Renal cortex interstitium (tissue), 15 donors: ENCODE measurements at places on chromosomes 2 and 18.
A peak's percentile ranks its signal among the peaks of the same experiment; 100 is the strongest.

DNA sequence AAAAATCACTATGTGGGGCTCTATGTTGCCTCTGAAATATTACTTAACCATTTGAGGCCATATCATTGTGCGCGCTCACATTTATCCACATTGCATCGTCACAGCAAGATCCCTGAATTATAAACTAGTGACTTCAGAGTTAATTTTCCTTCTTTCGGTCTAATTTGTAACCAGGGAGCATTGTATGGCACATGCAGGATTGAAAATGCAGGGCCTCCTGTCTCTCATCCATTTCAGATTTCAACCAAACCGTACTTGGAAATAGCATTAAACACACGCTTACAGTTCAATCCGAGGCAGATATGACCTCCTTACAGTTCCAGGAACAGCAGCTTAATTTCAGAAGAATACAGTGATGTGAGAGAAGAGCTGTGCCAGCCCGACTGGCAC lies 532 bp downstream of the MYOM1 start:
- DNase-seq = no peak

GRCh38 chr18:22032392-22032961 lies 136.9 kb upstream of the GATA6 start:
- DNase-seq = no peak

DNA sequence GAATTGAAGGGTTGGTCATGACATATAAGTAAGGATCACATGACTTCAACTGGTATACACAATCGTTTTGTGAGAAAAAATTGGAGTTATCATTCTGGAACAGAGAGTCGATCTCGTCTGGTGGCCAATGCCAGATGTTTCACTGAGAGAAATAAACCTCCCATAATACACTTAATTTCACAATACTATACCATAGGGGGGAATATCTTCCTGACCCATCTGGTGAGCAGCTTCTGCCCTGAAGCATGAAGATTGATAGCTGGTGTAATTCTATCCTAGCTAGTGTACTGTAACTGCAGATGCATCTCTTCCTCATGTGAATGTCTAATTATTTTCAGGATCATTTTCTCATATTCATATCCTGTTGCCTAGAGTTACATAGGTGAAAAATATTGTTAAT lies 15.7 kb upstream of the CDH7 start:
- DNase-seq = no peak

- no peak for DNase-seq
Measured at GRCh38 chr18:55152801-55153200, 193.5 kb upstream of the CCDC68 start.

- no peak for DNase-seq
Measured at GRCh38 chr18:57768537-57769326, 34.4 kb downstream of the ATP8B1 start.

DNA sequence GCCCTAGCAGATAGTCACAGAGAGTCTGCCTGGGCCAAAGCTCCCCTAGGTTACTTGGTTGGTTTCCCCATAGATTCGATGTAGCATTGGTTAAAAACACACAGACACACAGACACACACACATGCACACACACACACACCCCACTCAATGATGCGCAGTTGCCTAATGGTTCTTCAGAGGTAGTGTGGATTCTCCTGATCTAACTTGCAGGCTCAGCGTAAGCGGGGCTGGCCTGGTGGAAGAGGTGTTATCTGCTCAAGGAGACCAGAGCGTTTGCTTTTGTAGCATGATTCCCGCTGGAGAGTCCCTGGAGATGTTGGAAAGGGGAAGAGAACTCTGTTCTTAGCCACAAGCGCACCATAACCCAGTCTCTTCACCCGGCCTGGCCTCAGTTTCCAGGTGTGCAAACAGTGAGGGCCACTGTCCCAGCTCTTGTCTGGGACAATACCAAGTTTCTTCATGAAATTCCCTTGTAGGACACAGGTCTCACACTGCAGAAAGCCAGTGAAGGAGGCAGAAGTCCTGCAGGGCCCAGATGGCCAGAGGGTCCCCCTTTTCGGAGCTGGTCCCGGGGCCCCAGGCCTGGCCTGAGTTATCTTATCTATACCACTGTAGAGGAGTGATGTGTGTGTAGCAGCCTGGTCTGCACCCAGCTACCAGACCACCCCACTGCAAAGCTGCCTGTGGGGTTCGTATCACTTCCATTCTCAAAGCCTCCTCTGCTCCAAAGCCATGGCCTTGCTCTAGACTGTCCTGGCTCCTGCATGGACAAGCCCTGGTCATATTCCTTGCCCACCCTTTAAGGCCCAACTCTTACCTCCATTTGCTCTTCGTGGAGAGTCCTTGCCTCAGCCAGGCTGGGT lies 3.7 kb downstream of the ACKR3 start:
- no peak for DNase-seq

DNA sequence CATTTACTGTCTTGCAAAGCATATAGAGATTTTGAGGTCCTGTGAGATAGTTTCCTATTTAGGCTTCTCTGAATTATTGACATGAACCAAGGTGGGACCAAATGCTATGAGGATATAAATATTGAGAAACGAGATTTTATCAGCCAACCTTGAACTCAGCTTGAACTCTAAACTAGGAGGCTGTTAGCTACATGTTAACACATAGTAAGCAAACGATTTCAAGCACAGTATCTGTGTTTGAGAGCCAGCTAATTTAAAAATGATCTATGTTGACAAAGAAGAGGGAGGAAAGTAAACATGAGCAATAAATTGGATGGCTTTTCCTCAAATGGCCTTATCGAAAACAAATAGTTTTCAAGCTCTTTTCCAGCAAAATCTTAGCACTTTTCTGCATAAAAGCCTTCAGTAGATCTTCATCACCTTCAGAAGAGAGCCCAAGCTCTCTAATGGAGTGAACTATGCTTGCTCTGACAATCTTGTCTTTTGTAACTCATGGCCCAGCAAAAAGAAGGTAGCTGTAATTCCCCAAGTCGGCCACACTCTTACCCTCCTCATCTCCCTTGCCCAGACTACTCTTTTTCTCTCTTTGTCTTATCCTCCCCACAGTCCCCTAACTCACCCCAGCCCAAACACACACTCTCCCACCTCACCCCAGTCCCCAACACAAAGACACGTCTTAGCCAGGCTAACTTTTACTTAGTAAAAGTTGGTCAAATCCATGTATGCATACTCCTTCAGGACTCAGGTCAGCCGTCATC lies 14.7 kb downstream of the CD28 start:
- no peak for DNase-seq

GRCh38 chr18:25089470-25089869 lies 262.5 kb downstream of the ZNF521 start:
- DNase-seq = no peak

- no peak for DNase-seq
Measured at GRCh38 chr18:50578030-50578429, 18.1 kb downstream of the MAPK4 start.

DNA sequence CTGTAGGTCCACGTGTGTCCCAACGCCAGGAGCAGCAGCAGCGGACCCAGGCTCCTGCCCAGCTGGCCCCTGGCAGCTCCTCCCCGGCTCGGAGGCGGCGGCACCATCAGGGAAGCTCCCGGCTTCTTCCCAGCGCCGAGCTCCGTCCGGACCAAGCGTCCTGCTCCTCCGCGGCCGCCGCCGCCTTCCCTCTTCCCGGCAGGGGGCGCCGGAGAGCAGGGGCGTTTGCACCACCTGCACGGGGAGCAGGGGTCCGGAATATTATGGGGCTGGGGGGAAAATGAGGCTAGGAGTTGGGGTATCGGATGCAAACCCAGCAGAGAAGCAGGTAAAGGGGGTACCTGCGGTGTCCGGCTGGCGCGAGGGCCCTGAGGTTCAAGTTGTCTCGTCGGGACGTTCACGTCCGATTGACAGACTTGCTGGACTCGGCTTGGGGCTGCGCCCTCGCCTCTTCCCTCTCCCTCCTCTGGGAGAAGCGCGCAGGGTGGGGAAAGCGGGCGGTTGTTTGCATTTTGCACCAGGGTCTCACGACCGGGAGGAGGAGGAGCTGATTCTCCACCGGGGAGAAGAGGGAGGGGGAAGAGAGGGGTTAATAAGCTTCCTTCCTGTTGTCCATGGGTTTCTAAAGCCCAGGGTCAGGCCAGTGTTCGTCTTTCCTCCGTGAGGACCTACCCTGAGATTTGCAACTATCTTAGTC lies at the start of gene CCBE1:
Gene CCBE1, minus strand, starts transcription at position 188 of the 697 bp plus-strand sequence.
- peak; percentile 66 for DNase-seq

GRCh38 chr2:29504746-29505145 lies 389.5 kb downstream of the CLIP4 start:
- DNase-seq = no peak
